ENCODE measurements at places on chromosomes 3 and 15. TPM values are rescaled to one million over a fixed set of nuclear protein-coding genes. Genes with fewer than 3 reads are reported as not detected.

The A4GNT gene
- not detected for total RNA-seq

The RTP1 gene
- total RNA-seq, result not detected

The PAQR9 gene
- total RNA-seq, result not detected

The SPINT1 gene
- 0.93 TPM for total RNA-seq

The ADGRG7 gene
- not detected for total RNA-seq
